ENCODE measurements at places on chromosomes 1 and 21.

DNA sequence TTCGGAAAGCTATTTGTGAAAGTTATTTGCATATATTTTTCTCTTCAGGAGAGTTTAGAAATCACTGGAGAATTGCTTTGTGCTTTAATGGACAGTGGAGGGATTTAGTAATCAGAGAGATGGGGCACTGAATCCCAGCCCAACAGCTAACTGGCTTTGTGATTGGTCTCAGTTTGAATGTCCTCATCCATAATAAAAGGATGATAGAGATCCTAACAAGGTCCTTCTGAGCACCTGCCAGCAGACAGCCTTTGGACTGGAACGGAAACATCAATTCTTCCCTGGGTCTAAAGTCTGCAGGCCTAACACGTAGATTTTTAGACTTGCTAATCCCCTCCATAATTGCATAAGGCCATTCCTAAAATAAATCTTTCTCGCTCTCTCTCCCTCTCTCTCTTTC, 112.0 kb upstream of the ADAMTS5 start:
- DNase-seq, result peak; percentile 8

DNA sequence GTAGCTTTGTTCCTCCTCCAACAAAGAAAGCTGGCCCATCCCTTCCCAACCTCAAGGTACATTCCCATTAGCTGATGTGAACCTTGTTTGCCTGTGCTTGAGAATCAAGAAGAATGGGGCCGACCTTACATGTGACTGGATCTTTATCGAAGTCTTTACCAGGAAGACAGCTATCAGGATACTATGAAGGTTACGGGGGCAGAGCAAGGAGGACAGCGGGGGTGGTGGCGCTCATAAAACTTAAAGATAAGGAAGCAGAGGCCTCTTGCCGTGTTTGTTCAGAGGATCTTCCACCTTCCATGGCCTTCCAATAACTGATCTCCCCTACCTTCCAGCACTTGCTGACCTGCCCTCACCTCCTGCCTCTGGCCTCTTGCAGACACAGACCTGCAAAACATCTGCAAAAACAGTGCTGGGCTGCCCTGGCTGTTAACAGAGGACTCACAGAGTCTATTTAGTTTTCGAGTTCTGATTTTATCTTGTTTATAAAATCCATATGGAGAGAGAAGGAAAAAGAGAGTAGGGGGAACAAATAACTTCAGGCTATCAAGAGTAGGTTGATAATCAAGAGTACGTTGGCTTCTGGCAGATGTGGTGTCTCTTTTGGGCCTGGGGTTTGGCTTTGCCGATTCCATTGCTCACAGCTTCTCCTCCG, 198.0 kb downstream of the HUNK start:
- DNase-seq, result no peak

DNA sequence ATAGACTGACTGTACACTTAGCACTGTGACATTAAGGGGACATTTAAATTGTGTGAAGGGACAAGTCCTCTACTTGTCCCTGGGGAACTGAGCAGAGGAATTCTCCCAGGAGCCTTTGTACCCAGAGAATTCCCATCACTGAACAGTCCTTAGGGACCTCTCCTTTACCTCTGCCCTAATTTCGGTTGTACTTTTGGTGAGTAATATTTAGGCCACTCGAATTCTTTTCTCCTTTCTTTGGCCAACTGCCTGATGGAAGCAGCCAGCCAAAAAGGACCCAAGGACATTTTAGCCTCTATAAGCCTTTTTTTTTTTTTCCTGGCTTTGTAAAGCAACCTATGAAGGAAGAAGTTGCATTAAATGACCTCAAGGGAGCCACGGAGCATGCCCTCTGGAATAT, 71.5 kb downstream of the NR5A2 start:
- no peak for DNase-seq

GRCh38 chr1:96756789-96757188, 35.2 kb downstream of the PTBP2 start:
- DNase-seq, result no peak

DNA sequence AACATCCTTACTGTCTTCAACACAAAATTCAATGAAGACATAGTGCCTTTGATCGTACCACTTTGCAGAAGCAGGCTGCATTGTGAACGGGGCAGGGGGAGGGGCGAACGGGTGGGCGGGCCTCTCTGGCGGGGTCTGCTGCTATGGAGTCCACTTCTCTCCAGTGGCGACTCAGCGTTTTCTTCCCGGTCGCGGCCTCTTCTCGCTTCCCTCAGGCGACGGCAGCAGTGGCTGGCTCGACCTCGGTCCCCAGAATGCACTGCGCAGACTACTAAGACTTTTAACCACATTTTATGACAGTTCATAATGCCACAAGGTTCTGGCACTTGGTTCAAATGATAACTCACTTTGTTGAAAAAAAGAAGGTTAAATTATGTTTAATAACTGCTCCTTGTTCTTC, 21.2 kb downstream of the GBP2 start:
- no peak for DNase-seq

GRCh38 chr1:227038401-227038800, 98.3 kb downstream of the COQ8A start:
- DNase-seq, result no peak

DNA sequence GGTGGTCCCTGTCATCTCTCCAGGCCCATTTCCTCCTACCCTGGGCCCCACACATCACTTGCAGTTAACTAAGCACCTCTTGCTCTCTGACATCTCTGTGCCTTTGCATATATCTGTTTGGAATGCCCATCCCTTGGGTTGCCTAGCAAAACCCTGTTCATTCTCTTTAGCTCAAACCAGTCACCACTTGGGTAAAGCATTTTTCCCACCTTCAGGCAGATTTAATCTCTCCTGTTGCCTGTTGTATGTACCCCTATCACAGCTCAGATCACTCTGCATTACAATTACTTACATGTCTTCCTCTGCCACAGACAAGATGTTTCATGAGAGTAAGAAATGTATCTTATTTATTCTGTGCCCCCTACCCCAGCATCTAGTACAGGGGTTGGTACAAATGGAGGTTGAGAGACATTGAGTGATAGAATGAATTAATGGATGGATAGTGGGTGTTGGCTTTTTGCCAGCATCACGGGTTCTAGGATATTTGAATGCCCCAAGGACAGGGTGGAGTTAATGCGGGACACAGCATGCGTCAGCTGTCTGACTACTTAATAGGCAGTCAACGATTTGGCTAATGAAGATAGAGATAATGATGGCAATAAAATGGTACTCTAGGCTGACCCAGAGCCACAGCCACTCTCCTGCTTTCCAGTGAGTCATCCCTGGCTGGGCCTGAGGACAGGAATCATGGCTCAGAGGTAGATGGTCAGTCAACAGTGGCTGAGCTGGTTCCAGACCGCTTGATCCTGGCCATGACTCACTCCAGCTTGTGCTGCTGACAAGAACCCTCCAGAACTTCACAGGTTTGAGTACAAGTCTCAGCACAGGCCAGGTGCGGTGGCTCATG, 6.5 kb downstream of the NR0B2 start:
- no peak for DNase-seq

- DNase-seq, result peak; percentile 13
Measured at GRCh38 chr1:183699616-183700160, 46.6 kb upstream of the APOBEC4 start.

- DNase-seq, result peak; percentile 92
Measured at GRCh38 chr1:923131-923990, at the start of gene SAMD11. Gene SAMD11, plus strand, starts transcription at chr1:923923. Its CDS starts 509 bp downstream, at chr1:924432.

DNA sequence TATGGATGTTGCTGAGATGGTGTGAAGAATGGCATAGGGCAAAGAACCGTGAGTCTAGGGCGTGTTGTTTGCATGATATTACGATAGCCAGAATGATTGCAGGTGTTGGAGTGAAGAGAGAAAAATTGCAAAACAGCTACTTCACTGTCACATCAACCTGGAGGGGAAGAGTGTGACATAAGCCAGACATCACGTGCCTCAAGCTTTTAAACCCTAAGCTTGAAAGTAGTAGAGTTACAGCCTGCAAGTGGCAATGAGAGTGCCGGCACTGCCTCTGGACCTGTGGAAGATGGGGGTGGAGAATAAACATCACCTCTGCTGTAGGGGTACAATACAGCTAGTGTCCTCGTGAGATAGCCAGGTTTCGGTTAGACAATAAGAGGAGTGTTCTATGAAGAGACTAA, 11.1 kb downstream of the EEIG2 start:
- no peak for DNase-seq

GRCh38 chr1:148372731-148373130, 110.4 kb downstream of the PPIAL4G start:
- no peak for DNase-seq

- no peak for DNase-seq
Measured at GRCh38 chr1:93399781-93400180, 48.1 kb upstream of the FNBP1L start.

GRCh38 chr1:117045644-117046043, 14.5 kb upstream of the TTF2 start:
- no peak for DNase-seq

- DNase-seq, result peak; percentile 76
Measured at GRCh38 chr1:27934818-27935549, at the start of gene SMPDL3B. Gene SMPDL3B, plus strand, starts transcription at chr1:27935000. Its CDS starts 184 bp downstream, at chr1:27935184.

GRCh38 chr1:59596432-59596831, 218.3 kb upstream of the HOOK1 start:
- DNase-seq, result no peak

- DNase-seq, result no peak
Measured at GRCh38 chr1:10117865-10118264, 85.1 kb downstream of the UBE4B start.

DNA sequence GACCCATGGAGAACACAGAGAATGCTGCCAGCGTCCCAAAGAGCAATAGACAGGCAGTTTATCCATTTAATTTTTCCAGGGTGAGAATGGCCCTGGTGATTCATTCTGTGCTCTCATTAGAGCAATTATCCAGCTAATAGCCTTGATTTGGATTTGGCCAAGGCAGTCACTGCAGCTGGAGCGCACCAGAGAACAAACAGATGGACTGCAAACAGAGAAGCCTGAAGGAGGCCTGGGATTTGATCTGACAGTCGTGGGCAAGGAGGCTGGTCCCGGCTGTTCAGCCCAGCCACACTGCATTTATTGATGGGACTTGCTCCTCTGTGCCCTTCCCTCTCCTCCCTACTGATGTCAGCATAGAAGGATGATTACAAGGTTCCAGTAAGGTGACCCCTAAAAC, 353.9 kb upstream of the C1orf174 start:
- DNase-seq, result no peak

DNA sequence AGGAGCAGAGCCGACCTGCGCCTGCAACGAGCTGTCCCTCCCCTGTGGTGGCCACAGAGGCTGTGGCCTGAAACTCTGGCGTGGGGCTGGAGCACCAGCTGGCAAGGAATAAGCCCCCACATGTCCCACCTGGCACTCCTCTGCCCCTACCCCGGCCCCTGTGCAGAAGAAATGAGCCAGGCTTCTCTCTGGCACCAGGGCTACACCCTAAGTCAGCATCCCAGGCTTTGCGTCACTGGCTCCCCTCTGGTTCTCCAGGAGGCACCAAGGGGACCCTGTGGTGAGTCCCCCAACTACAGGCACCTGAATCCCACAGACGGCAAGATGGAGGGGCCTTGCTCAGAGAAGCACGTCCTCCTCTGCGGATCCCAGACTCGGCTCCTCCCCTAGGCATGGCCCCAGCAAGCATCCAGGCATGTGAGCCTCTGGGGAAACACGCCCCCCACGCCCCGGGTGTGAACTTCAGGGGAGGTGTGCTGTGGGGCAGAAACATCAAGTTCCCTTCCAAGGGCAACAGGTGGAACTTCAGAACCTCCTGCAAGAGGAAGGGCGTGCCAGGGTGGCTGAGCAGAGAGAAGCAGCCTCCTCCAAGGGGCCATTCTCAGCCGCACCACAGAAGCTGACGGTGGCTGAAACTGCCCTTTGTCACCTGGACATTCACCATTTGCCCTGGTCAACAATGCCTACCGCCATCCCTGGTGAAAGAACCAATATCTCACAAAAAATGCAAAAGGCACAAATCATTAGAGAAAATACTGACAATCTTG, 2.9 kb downstream of the KRTAP10-7 start:
- DNase-seq, result no peak

- DNase-seq, result no peak
Measured at GRCh38 chr1:235702412-235702811, 52.8 kb upstream of the GNG4 start.

GRCh38 chr21:27419153-27419552, 452.3 kb upstream of the ADAMTS5 start:
- no peak for DNase-seq

DNA sequence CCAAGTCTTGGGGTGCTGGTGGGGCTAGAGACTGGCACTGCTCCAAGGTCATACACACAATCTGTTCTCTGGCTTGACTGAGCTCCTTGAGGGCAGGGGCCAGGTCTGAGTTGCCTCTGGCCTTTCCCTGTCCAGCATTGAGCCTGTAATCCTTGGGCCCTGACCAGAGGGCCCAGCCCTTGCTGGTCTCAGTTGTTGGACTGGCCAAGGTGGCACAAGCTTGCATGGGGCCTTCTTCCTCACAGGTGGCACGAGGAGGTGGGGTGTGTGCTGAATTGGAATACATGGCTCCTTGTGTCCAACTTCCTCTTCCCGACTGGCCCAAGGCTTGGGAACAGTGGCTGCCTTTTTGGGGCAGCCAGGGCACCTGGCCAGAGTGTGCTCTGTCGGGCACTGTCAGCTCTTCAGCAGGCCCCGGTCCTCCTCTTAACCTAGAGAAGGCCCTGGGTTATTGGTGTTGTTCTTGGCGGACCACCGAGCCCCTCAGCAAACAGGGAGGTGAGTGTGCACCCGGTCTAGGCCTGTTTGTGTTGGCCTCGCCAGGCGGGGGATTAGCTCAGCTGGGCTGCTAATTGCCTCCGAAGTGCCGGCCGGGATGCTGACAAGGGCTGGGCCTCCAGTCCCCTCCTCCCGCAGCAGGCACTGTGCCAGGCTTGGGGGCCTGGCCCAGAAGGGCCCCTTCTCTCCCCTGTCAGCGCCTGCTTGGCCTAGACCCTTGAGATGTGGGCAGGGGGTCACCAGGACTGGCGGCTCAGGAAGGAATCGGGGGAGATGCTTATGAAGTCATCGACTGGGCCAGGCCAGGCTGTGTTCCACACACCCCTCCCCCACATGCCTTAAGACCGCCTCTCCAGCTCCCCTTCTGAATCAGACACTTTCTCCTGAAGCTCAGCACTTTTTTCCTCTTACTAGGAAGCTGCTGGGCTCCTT, 28.5 kb downstream of the WNT4 start:
- peak; percentile 80 for DNase-seq

DNA sequence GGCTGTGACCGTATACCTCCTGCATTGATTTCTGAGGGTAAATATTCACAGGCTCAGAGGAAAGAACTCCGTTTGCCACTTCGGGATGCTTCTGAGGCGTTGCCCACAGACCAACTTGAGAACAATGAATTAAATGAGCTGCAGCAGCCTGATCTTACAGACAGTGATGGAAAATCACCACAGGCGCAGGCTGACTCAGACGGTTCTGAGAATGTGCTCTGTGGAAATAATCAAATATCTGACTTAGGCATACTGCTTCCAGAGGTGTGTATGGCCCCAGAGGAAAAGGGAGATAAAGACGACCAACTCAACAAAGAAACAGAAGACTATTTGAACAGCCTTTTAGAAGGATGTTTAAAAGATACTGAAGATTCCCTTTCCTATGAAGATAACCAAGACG, 76.7 kb upstream of the SCCPDH start:
- DNase-seq, result no peak

DNA sequence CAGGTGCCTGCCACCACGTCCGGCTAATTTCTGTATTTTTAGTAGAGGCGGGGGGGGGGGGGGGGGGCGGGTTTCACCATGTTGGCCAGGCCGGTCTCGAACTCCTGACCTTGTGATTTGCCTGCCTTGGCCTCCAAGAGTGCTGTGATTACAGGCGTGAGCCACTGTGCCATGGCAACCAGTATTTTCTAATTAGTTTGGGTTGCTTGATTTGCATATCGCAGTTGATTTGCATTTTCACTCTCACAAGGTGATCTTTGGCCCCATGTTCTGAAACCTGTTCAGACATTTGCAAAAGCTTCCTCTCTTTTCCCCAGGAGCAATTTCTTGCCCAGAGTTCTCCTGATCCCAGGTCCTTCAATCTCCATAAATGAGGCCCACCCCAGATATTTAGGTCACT, 1.7 kb downstream of the TOR3A start:
- no peak for DNase-seq

All from neural progenitor cell (in vitro differentiated cells).